ENCODE measurements at places on chromosomes 11 and 22.

GRCh38 chr11:92045301-92045700 lies 179.3 kb upstream of the FAT3 start:
- DNase-seq: no peak

GRCh38 chr11:11306855-11307254 lies 46.2 kb downstream of the CSNK2A3 start:
- DNase-seq: no peak

GRCh38 chr22:34866495-34867131 lies 199.3 kb upstream of the ISX start:
- DNase-seq: no peak

DNA sequence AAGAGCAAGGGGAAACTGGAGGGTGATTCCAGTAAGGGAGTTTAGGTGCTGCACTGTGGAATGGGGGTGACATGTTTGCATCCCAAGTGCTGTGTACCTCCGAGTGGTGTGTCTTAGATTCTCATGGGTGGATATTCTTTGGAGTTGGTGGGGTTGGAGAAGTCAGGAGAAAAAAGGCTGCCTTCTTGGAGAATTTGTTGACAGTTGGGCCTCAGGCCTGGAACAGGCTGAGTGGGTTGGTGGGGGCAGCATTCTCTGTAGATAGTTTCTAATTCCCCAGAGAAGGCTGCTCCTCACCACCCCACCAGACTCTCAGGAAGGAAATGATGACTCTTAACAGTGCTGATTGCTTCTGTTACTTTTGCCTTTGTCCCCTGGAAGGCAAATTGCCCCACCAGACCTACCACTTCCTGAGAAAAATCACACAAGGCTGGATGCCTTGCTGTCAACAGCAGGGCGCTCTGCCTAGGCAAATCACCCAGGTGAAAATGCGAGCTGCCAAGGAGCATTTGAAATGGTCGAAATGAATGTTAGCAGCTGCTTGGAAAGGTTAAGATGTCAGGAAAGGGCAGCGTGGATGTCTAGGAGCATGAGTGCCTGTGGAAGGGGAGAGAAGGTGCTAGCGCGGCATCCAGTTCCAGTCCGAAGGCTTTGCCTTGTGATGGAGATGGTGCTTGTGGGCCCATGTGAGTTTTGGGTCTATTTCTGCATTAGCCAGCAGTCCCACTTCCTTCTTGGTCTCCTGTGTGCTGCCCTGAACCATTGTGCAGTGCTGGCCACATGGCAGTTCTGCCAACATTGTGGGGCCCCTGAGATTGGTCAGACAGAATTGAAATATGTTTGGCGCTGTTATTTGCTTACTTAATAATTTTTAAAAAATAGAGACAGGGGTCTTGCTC lies 29.7 kb upstream of the SORL1-AS1 start:
- DNase-seq: no peak

DNA sequence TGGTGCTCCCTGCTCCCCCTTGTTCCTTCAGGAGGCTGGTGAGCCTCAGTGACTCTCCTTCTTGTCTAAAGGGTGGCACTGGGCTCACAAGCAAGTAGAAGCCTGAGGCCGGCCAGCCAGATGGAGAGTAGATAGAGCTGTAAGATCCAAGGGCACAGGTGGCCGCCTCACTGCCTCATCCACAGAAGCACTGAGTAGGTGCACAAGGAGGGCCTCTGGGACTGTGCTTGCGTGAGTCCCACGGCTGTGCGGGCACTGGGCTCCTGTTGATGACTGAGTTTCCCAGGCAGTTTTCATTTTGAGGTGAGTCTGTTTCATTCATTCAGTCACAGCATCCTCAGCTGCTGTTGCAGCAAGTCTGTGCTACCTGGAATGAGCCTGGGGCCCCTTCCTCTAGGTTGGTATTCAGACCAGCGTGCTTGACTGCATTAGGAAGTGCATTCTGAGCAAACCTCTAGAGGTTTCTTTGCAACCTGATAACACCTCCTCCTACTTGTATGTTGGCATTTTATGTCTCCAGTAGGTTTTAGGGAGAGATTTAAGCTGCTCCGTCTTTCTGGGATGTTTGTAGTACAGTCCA lies 184.0 kb downstream of the TBC1D22A start:
- no peak for DNase-seq

GRCh38 chr11:22768281-22768680 lies 61.3 kb downstream of the SVIP start:
- DNase-seq: no peak

- no peak for DNase-seq
These were observed 22.8 kb upstream of the PICK1 start for GRCh38 chr22:38034278-38034882.
